ENCODE measurements at places on chromosomes 12 and 14.

DNA sequence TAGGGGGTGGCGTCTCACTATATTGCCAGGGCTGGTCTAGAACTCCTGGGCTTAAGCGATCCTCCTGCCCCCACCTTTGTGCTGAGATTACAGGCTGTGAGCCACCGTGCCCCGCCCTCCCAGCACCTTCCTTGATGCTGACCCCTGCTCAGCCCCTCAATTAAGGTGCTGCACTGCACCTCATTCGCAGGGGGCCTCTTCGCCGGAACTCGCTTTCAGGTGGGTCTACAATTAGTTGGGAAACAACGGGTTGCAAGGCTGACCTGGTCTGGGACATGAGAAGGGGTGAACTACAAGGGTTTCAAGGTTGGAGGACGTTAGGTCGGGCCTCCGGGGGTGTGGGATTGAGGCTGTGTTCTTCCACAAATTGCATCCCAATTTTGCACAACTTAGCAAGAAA lies 1.2 kb upstream of the NOP2 start:
- DNase-seq, result no peak

DNA sequence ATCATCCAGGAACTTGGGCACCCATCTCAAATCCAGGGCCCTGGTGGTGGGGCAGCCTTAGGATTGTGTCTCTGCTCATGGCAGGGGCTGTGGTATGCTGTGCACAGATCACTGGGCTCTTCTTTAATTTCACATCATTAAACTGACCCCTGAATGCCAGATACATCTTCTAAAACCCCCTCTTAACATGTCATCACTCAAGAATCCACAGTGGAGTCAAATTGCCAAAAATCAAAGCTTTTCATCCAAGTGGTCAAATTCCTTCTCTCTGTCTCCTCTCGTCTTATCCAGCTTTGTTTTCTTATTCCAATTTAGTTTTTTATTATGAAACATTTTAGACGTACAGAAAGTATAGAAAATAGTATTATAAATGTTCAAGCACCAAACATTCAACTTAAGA lies 97.5 kb downstream of the ADCK1 start:
- DNase-seq, result no peak

- no peak for DNase-seq
These were observed 107.4 kb upstream of the MED13L start for GRCh38 chr12:116384691-116385485.

DNA sequence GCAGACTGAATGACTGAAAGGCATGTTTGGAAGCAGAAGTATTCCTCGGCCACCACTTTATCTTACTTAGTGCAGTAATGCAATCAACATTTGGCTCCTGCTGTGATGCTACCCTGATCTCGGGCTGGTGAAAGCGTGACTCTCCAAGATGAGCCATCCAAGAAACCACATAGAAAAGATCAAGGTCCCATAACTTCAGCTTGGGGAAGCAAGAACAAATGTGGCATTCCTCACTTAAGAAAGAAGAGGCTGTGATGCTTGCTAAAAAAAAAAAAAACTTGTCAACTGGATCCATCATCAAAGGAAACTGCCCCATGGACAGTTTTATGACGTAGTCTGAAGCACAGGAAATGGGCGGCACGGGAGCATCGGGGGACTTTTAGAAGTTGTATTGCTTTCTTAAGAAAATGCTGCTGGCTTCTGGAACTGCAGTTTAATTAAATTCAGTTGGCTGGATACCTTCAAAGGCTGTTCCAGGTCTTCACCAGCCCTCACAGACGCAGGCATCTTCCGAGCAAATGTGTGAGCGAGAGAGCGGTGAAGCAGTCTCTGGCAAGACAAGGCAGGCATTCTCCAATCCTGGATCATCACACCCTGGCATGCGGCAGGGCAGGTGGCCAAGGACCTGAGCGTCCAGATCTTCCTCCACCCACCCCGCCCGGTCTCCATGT lies 38.2 kb upstream of the MAP1LC3B2 start:
- no peak for DNase-seq

Data from CD4-positive, alpha-beta T cell treated with Interleukin-15 for 4 hours (primary cell).